ENCODE measurements at places on chromosomes 2 and 18. TPM values are rescaled to one million over a fixed set of nuclear protein-coding genes. Genes with fewer than 3 reads are reported as not detected.

- DNase-seq: no peak
- no peak overlapping the region for H3K4me3 ChIP-seq
- no peaks in the 10 kb centered on the region for H3K27me3 ChIP-seq
Measured at GRCh38 chr2:31525876-31526275, 54.9 kb downstream of the SRD5A2 start.

DNA sequence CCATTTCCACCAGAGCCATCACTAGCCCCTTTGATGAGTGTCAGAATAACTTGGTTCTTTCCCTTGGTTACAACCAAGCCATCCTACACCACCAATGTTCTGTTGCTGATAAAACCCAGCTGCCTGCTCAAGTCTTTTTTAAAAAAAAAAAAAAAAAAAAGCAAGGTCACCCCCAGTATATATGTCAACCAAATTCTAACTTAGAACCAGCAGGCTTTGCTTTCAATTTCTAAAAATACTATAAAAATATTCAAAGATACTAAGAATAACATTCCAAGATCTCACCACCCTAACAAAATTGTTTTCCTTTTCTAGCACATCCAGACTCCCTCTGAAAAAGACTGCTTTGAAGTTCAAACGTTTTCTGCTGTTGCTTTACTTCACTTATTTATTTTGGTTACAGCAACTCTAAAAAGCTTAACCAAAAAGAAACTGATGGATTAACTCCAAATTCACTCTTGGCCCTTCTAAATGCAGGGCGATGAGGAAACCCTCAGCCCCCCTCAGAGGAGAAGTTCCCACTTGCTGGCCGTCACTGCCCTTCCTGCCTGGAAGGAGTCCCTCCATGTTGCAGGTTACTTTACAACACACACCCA is 10.9 kb downstream of the UXS1 start:
- H3K4me1 ChIP-seq: peaks cover 10% of the 10 kb centered on the region
- H3K27me3 ChIP-seq: no peaks in the 10 kb centered on the region
- no peak for DNase-seq
- no peaks in the 10 kb centered on the region for H3K36me3 ChIP-seq
- H3K4me3 ChIP-seq: no peak overlapping the region

DNA sequence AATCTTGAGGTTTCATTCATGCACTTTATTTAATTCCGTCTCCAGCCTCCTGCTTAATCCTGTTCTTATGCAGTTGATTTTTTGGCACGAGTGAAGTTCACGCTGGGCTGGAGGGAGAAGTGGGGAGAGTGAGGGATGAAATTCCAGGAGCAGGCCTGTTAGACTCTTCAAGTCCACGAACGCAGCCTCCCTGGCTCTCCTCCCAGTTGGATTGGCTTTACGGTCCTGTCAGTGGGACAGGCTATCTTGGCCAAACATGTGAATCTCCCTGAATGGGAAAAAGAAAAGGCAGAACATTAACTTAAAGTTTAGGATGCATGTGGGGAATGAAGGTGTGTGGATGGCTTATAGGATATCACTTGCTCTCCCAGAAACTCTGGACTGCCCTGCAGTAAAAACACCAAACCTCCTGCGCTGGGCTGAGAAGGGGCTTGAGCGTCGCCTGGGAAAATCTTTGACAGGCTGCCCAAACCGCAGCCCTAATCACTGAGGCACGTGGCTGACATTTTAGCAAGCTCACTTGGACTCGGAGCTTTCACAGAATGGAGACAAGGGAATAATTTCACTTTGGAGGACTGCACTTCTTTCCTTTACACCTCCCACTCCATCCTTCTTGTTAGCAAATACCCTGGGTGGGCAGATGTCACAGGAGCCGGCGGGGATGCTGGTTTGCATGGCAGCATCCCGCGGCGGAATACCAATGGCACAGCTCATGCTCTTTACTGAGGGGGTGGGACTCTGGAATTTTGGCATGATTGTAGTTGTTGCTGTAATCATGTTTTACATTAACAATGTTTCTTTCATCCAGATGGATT is 93.9 kb downstream of the ACKR3 start:
- H3K27me3 ChIP-seq: no peaks in the 10 kb centered on the region
- peak; percentile 49 for DNase-seq
- peaks cover 60% of the 10 kb centered on the region for H3K4me1 ChIP-seq
- peak overlapping the region; percentile 90 for H3K27ac ChIP-seq
- no peaks in the 10 kb centered on the region for H3K36me3 ChIP-seq

GRCh38 chr2:174058456-174058855 is 93.3 kb upstream of the SP3 start:
- no peak overlapping the region for H3K27ac ChIP-seq
- DNase-seq: no peak
- no peaks in the 10 kb centered on the region for H3K36me3 ChIP-seq
- peaks cover 34% of the 10 kb centered on the region for H3K4me1 ChIP-seq

GRCh38 chr2:36798724-36799123 is 102.2 kb downstream of the VIT start:
- H3K36me3 ChIP-seq: peaks cover 35% of the 10 kb centered on the region
- H3K27me3 ChIP-seq: no peaks in the 10 kb centered on the region
- no peak overlapping the region for H3K4me3 ChIP-seq

ATP8B1 gene
- 25.8 TPM for total RNA-seq

PROKR1 gene
- total RNA-seq: 0.63 TPM

SLC9A4 gene
- not detected for total RNA-seq

DCC gene
- total RNA-seq: not detected

DRC1 gene
- total RNA-seq: 0.22 TPM

ZAP70 gene
- 4.3 TPM for total RNA-seq

MC5R gene
- not detected for total RNA-seq

CYP1B1 gene
- total RNA-seq: 181 TPM

Measured in tibial nerve (tissue), 4 donors.